Stromal cell of bone marrow (primary cell): ENCODE measurements at places on chromosomes 2 and 18.

DNA sequence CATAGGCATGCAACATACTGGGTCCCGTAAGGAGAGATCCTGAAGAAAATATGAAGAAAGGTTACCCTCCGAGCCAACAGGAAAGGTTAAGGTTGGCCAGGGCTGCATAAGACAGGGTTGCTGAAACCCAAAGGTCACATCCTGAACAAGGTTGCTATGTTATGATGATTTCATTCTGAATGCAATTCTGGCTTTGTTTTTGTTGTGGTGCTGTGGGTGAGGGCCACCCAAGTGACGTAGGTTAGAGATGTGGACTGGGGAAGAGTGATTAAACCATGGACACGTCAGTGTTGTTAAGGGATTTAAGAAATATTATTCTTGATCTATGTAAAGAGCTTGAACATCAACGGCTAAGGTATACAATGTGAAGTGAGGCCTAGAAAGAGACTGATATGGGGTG is 60.0 kb downstream of the ZEB2 start:
- DNase-seq, result peak; percentile 48

- no peak for DNase-seq
Observed at GRCh38 chr18:25639596-25639995, 287.6 kb upstream of the ZNF521 start.

DNA sequence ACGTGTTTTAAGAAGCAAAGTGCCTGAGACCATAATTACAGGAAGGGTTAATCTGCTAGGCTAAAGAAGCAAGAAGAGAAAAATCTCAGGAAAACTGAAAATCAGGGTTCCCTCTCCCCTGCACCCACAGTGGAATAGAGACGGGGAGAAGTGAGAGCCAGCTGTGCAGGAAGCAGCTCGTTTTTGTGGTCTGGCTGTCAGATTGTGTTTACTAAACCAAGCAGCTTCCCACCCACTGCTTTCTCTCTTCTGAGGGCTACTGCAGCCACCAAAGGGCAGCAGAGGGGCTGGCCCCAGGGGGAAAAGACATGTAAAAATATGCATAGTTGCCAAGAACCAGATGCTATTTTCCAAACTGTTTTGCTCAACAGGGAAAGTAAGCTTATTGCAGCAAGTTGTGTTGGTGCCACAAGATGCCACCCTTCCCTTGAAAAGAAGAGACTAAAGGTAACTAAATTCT is 72.6 kb upstream of the THUMPD2 start:
- no peak for DNase-seq

DNA sequence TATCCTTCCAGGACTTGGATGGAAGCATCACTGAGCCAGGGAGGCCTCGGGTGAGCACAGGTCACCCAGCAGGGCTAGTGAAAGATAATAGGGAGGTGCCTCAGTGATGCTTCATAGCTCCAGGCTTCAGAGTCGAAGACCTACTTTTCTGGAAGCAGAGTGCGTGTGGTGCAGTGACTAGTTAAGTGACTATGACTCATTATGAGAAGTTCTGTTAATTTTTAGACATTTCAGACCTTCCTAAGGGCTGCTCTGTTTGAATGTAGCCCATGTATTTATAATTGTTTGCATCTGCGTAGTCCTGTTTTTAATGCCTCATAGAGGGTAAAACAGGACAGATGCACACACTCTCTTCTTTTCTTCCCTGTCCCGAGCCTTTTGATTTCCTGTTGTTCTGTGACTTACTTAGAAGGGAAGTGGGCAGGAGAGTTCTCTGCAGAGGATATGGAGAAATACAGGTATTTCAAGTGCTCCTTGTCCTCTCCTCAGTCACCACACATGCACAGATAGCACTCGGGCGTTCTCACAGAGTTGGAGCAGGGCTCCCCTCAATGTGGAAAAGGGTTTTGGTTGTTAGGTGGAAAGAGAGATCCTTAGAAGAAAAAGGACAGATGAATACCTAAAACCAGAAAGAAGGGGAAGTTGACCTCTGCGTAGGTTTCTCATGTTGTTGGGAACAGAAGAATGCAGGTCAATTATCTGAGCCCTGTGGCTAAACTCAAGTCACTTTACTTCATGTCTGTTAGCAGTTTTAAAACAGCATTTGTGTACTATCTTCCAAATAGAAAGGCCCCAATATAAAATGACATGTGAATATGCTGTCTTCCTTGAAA is 34.7 kb downstream of the RALB start:
- peak; percentile 82 for DNase-seq

DNA sequence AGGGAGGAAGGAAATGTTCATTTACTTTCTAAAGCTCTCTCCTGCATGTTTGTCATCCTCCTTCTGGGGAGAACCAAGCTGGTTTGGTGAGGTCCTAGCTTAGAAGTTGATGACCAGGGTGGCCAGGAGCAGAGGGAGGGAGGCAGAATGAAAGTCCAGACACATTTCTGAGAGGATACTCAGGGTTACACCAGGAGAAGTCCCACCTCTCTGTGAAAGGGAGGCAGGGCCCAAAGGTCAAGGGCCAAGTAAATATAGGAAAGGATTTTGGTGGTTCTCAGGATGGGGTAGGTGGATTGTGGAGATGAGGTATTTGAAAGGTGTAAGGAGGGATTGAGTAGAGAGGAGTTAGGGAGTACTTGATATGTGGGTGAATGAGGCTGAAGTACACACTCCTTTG is 58.0 kb upstream of the FBXO11 start:
- no peak for DNase-seq

GRCh38 chr2:240624950-240625621 is at the start of gene GPR35:
Gene GPR35, plus strand, starts transcription at chr2:240625480. Its CDS starts 4,473 bp downstream, at chr2:240629953.
- no peak for DNase-seq

DNA sequence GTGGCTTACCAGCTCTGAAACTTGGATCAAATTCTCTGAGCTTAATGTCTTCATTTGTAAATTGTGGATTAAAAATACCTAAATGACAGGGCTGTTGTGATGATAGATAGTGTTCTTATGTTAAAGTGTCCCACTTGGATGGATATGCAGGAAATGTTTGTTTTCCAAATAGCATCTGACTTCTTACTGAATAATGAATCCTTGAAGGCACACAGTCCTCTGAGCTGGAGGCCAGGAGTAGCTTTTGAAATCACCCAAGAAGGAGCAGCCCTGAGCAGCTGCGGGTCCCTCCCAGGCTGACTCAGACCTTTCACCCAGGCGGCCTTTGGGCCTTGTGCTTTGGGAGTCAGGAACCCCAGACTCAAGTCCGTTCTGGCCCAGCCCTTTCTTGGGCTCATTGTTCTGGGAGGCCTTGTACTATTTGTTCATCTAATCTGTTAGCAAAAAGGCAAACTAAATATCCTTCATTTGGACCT is 173.0 kb upstream of the GATA6 start:
- DNase-seq, result no peak

DNA sequence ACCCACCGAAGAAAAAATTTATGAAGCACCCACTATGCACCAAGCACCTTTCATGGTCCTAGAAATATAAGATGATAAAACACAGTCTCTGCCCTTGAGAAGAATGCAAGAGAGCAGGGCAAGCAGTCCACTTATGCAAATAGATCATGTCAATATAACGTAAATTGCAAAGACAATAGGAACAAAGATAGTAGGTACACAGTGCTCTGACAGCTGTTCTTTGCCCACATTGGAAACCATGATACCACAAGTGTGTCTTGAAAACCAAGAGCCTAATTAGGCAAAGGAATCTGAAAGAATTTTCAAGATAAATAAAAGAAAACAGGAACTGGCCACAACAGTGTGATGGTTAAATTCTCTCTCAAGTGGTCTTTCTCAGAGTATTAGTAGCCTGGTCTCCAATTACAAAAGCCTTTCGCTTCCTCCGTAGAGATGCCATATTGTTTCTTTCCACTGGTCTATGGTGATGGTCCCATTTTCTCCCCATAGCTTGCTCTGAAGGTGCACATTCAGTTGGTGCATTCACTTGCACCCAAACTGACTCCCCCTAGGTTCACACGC is 108.5 kb downstream of the VWC2L start:
- DNase-seq, result no peak

GRCh38 chr2:110877031-110877827 is 144.9 kb downstream of the ACOXL start:
- no peak for DNase-seq

DNA sequence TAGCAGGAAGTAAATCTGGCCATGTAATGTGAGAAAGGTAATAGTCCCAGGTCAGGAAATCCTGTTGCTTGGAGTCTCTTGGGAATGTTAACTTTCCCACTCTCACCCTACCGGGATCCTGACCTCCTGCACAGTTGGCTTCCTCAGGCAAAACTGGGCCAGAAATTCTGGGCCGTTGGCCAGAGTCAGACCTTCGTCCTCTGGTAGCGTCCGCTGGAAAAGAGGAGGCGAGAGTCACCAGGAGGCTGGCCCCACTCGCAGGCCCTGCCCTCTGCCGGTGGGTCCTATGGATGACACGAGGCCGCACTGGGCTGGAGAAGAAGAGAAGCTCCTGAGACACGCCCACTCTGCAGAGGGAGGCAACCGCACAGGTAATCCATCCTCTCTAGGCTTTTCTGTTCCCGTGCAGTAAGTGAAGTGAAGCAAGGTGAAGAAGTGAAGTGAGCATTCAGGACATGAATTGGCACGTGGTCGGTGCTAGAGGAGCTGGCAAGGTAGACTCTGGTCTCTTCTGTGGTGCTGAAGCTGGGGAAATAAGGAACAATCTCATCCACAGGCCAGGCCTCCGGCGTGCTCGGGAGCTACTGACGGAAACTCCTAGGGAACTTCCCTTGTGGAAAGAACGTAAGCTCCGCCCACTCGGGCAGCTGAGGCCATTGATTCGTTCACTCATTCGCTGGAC is 182.7 kb upstream of the GLI2 start:
- DNase-seq, result no peak

- DNase-seq, result no peak
Observed at GRCh38 chr2:74902281-74902860, 56.1 kb upstream of the POLE4 start.

DNA sequence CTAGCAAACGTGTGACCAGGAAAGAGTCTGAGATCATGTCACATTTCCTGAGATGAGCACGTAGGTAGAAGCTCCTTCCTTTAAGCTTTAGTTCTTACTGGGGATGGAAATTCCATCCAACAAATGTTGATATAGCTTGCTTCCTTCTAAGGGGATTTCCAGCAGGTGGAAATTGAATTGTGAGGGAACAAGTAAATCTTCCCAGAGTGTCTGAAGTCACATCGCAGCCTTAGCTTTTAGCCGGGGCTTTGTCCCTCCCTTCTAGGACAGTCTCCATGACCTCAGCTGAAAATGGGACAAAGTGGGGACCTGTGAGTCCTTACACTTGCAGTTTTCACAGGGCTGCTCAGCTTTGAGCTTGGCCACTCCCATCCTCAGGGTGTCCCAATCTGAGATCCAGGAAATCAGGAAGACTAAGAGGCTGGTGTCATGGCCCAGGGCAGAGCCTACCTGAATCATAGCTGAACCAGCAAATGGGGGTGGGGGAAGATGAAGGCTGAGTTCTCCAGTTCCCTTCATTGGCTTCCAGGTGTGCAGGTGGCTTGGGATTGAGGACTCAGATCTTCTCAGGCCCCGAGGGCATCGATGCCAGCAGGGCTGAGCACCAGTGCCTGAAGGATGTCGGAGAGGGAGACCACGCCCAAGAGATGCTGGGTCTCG is 8.3 kb downstream of the PRKAG3 start:
- DNase-seq, result no peak

- DNase-seq, result no peak
Observed at GRCh38 chr2:71547616-71548285, 94.4 kb downstream of the DYSF start.

DNA sequence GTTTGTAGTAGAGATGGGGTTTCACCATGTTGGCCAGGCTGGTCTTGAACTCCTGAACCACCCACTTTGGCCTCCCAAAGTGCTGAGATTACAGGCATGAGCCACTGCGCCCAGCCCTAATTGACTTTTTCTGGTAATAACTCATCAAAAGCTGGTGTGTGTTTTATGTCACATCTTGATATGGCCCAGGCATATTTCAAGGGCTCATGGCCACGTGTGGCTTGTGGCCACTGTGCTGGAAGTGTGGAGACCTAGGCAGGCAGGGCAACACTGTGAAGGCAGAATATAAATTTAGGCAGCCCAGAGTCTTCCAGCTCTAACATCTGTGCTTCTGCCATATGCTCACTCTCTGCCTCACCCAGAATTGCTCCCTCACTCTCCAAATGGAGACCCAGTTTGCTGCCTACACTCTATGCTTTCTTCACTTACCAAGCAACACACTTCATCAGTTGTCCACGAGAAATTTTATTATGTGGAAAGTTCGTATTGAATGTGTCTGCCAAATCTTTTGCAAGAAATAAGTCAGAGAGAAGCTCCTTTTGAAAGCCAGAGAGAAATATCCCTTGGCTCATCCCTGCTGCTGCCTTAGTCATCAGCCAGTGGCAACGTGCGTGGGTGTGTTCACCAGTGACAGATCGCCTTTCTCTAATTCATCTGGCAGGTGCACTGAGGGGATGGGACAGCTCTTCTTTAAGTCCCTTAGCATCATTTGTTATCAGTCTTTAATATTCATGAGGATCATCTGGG is 129.4 kb upstream of the CXCR4 start:
- DNase-seq, result no peak

DNA sequence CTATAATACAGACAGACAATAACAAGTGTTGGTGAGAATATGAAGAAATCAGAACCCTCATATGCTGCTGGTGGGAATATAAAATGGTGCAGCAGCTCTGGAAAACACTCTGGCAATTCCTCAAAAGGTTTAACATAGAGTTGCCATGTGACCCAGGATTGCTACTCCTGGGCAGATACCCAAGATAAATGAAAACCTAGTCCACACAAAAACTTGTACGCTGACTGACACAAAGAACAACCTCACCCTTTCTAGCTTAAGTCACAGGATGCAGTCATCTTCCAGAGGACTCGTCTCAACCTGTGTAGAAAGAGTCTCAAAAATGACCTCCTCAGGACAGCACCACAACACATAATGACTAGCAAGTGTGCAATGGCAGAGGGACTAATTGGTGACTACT is 71.6 kb upstream of the ACAA2 start:
- DNase-seq, result peak; percentile 2

- no peak for DNase-seq
Observed at GRCh38 chr2:10987861-10988260, 76.1 kb downstream of the KCNF1 start.
